NCI-H1092 (cell line): ENCODE measurements at places on chromosomes 5 and 9.
A peak's percentile ranks its signal among the peaks of the same experiment; 100 is the strongest.

- no peak for DNase-seq
These were observed 135.8 kb upstream of the TMEM161B start for GRCh38 chr5:88404405-88404804.

DNA sequence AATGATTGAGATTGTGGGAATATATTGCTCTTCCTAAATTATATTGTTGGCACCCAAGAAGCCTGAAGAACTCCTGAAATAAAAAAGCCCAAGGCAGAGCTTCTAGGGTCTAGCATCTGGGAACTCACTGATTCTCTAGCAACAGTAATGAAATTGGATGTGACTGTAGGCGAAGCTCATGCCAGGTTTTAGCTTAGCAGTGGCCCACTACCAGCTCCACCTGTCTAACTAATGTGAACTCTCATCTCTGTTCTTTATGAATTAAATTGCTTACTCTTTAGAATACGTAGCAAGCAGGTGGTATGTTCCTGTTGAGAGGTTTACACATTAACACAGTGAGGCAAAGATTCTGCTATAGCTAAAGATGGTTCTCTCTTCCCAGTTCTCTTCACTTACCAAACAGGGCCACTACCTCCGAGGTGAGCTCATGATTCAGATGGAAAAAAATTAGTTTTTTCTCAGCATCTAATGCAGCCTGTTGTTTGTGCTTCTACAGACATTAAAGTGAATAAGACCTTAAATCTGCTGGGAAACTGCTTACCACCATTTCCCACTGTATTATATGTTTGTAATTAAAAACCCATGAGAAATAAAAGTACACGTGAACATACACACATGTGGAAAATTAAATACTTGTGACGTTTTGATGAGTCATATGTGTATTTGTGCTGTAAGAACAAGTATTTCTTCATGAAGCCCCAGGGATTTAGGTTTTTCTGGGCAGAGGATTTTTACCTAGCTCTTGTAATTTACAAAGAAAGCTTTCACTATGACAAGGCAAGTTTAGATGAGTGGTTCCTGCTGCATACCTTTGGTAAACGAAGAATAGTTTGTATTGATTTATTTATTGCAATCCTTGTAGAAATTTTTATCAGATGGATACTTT is 360.1 kb downstream of the KDM4C start:
- peak; percentile 19 for DNase-seq

DNA sequence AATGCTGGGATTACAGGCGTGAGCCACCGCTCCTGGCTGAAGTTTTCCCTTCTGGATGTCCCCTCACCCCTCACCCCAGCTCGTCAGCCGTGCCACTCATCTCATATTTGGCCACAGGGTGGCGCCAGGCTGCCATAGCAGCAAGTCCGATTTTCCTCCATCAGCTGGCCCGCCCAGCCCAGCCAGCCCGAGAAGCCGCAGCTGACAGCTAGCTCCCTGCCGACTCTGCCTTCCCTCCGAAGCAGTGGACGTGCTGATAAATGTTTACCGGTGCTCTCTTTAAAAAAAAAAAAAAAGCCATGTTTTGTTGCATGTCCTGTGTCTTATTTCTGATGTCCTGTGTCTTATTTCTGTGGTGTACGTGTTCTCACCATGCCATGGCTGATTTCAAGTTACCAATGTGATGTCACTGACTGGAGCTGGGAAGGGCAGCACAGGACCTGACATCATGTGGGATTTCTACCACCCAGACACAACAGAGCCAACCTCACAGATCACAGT is 58.3 kb downstream of the PFDN1 start:
- DNase-seq = peak; percentile 68

- DNase-seq = no peak
These were observed 330.7 kb upstream of the SLC24A2 start for GRCh38 chr9:20119566-20119965.

DNA sequence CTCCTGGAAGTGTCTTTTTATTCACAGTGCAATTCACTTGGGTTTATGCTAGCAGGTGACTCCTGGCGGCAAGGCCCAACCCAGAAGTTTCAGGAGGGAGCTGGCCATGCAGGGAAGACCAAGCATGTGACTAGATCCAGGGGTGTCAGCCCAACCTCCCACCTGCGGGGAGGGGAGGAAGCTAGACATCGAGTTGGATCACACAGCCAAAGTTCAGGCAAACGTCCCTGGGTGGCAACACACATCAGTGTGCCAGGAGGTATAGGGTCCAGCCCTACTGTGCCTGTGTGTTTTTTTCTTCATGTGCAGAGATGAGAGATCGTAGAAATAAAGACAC is 25.3 kb downstream of the PNPLA7 start:
- DNase-seq = no peak

DNA sequence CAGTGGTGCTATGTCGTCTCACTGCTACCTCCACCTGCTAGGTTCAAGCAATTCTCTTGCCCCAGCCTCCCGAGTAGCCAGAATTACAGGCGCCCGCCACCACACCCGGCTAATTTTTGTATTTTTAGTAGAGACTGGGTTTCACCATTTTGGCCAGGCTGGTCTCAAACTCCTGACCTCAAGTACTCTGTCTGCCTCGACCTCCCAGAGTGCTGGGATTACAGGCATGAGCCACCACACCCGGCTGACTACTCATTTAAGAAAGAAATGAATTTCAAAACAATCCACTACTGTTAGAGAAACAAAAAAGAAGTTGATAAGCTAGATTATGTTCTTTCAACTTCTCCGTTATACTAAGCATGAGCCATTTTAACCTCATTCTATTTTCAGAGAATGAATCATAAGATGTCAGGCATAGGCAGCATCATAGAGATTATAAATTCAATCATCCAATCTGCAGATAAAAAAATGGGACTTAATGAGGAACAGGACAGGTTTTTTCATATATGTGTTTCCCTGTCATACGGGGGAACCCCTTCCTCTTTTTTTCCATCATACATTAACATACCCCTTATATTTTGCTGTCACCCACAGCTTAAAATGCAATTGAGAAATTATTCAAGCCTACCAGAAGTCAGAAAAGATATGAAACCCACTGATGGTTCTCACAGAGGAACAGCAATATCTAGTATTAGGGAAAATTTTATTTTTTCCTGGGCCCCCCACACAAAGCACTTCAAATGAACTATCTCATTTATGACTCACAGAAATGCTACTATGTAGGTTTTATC is 26.5 kb upstream of the ADRB2 start:
- no peak for DNase-seq

- no peak for DNase-seq
These were observed 480.1 kb downstream of the CDH12 start for GRCh38 chr5:22372826-22373660.

- DNase-seq = no peak
These were observed 284.5 kb downstream of the IRX2 start for GRCh38 chr5:2466966-2467365.

DNA sequence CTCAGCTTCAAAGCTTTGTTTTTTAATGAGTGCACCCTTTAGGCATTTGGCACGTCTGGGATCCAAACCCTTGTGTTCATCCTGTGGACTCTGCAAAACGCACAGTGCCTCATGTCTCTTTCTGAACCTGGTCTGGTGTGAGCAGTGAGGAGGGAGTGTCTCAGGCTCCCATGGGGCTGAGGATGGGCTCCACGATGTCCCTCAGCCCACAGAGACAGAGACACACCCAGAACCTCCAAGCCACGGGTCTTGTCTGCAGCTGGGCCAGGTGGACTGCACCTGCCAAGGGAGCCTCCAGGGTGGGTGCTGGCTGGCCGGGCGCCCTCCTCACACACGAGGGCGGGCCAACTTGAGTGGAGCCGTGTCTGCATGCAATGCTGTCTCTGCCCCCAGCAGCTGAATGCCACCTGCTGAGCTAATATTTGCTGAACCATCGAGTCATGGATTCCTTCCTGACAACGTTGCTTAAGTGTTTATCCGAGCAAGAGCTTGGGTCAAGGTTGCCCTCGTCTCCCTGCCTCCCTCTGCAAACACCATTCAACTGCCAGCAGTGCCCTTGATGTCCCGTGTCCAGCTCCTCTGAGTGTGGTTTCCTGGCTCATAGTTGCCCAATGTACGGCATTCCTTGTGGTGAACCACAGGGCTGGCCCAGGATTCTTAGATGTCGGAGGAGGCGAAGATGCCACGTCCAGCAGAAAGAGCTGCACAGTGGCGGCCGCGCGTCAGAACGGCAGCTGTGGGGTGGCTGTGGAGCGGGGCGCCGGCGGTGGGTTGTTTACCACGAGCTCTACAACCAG is 31.4 kb upstream of the LPCAT1 start:
- peak; percentile 49 for DNase-seq

GRCh38 chr5:6585939-6586646 is 46.8 kb downstream of the NSUN2 start:
- no peak for DNase-seq

- no peak for DNase-seq
These were observed 101.8 kb downstream of the MAT2B start for GRCh38 chr5:163607256-163607655.

GRCh38 chr5:149303210-149303609 is 31.6 kb downstream of the AFAP1L1 start:
- no peak for DNase-seq

GRCh38 chr9:127395497-127396252 is 1.3 kb upstream of the SLC2A8 start:
- no peak for DNase-seq

GRCh38 chr9:78559449-78559885 is 262.5 kb downstream of the PSAT1 start:
- DNase-seq = no peak

- DNase-seq = no peak
These were observed 17.2 kb downstream of the SPTLC1 start for GRCh38 chr9:92097997-92098482.
